Ovary (tissue), 10 donors: ENCODE measurements at places on chromosomes 16 and 17.
A peak's percentile ranks its signal among the peaks of the same experiment; 100 is the strongest.

DNA sequence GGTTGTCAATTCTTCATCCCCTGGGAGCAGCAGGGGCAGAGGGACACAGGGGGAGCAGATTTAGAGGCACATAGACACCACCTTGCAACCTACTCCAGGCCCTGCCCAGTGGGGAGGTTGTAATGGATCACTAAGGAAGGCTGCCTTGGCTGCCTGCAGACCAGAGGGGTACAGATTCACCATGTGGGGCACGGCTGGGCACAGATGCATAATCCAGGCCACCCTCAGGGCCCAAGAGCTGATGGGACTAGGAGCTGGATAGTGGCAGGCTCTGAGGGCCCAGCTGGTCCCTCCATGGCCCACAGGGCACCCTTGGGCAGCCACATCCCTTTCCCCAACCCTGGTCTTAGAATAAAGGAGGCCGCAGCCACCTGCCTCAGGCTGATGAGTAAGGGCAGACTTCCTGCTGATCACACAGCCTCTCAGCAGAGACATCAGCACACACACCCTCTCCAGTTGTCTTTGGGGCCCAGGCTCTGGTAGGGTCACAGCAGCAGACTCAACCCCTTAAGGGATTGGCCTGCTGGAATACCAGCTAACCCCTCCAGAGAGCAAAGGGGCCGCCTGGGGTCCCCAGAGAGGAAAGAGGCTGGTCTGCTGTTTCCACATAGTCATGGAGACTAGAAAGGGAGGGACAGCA, 224.9 kb downstream of the GSG1L start:
- no peak for DNase-seq

DNA sequence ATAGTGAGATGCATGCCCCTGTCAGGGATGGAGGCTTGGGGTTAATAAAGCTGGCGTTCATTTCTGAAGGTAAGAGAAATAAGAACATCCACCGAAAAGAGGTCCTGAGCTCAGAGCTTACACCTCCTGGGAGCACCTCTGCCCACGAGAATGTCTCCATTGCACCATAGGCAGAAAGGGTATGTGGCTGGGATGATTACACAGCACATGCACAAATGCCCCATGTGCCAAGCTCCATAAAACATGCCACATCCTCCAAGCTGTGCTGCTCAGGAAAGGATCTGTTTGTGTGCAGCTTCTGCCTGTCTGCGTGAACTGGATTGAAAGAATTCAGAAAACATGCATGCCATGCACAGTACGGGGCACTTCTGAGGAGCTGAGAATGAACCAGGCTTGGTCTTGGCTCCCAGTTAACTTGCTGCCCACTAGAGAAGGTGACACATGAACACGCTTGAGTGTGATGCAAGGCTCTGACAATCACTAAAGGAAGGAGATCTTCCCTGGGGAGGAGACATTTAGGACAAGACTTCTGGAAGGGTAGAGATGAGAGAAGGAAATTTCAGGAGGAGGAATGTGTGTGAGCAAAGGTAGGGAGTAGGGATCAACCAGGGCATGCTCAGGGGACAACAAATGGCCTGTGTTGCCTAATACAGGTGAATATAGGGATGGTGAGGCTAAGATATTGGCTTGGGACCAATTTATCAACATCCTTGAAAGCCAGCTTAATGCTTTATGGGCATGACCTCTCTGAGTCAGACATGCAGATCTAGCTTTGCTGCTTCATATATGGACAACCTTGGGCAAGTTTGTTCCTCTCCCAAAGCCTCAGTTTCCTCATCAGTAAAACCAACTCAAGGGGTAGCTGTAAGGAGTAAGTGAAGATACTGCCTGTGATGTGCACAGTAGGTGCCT, 32.0 kb upstream of the SMPD3 start:
- DNase-seq, result no peak

DNA sequence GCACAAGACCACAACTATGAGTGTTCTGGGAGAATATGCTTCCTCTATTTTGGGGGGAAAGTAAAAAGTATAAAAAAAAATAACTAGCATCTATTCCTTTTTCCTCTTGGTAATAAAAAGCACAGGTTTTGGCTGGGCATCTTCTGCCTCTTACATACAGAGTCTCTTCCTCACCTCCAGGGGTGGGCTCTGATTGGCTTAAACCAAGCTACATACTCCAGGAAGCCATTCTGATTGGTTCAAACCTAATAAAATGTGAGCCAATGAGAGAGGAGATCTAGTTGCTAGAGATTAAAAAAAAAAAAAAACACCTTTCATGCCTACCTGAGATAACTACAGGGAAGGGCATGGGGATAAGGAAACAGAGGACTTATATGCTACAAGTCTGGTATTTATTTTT, 365.9 kb upstream of the ERCC4 start:
- DNase-seq, result no peak

GRCh38 chr17:29589524-29590410, at the start of gene GIT1:
TSS of gene GIT1 (minus strand) at chr17:29589648. CDS start at chr17:29589378, 270 bp downstream.
- DNase-seq, result peak; percentile 86

- DNase-seq, result no peak
Observed at GRCh38 chr17:15907290-15907689, 37.6 kb upstream of the ADORA2B start.

- DNase-seq, result no peak
Observed at GRCh38 chr17:19730843-19731242, 14.5 kb upstream of the SLC47A2 start.

- DNase-seq, result no peak
Observed at GRCh38 chr17:83174362-83175118, 95.1 kb downstream of the METRNL start.

DNA sequence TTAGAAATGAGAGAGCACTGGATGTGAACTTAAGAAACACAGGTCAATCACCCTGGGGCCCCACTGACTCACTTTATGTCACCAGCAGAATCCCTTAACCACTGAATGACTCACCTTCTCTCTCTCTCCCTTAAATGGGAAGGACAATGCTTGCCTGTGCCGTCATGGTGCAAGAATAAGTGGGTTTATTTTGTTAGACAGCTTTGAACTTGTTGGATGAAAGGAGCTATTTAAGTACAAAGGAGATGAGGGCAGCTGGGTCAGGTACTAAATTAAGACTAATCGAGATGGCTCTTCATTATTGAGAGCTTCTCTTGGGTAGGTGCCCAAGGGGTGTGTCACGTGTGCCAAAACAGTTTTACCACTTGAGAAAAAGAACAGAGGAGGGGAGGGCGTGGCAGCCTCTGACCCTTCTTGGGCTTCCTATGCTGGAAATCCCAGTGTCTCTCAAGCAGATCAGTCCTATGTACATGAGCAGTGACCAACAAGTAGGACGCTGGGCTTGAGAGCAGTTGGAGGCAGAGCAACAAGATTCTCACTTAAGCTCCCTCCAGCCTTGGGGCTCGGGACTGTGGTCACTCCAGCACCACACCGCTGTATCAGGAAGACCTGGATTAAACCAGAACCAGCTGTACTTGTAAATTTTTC, 6.7 kb upstream of the KRT31 start:
- no peak for DNase-seq

- peak; percentile 80 for DNase-seq
Observed at GRCh38 chr17:13601776-13602551, at the start of gene HS3ST3A1. TSS of gene HS3ST3A1 (minus strand) at chr17:13601929. CDS start at chr17:13601129, 800 bp downstream.

DNA sequence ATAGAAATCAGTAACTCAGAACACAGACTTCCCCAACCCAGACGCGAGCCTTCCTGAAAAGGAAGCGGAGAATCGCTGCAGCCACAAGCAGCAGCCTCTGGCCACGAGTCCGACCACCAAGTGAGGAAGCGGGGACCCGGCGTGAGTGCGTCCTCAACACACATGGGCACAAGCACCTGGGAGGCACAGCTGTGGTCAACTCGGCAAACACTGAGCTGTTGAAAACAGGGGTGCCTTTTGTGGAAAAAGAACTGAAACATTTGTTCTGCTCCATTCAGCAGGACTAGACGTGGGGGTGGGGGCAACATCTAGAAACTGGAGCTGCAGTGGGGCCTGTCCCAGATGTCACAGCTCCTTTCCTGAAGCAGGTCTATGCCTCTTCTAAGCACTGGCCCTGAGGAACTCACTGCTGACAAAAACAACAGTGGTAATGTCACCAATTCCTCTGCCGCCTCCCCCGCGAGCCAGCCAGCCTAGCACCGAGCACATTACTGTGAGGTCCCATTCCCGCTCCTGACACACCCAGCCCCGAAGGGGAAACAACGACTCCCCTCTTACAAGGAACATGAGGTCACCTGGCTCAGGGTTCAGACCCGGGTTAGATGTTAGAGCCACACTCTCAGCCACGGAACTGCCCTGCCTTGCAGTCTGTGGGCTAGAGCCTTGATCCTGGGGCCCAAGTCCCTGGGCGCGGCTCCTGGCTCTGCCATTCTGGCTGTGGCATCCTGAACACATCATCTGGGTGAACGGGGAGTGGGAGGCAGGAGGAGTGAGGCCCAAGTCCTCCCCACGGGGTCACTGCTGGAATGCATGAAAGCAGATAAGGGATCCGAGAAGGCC, 29.0 kb downstream of the KDM8 start:
- peak; percentile 34 for DNase-seq

DNA sequence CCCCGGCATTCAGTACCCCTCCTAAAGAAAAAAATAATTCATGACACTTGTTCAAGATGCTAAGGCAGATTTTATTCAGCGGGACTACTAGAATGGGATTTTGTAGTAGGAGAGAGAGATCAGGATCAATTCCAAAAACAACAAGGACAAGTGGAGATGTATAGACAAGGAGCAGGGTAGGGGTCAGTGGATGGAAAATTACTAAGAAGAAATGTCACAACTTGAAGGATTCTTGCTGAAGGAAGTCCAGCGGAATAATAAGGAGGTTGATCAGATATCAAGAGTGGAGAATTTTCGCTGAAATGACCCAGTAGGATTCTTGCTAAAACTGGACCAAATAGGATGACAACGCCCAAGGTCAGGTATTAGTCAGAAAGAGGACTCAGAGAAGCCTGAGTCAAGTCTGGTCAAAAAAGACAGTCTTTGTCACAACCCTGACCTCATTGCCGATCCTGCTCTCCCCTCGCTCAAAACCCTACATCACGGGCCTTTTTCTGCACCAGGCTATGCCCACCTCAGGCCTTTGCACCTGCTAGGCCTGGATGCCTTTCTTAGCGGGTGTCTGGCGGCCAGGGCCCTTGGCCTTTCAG, 36.9 kb downstream of the MMD start:
- DNase-seq, result no peak

DNA sequence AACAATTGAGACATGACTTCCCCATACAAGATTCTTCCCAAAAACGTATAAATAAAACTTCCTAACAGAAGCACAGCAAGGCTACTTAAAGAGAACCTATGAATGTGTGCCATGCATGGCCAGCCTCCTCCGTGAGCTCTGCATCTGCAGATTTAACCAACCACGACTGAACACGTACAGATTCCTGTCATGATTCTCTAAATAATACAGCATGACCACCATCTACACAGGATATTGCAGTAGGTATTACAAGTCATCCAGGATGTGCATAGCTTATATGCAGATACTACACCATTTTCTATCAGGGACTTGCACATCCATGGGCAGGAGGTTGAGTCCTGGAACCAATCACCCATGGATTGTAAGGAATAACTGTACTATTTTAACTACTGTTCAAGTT, 1.4 kb upstream of the QRICH2 start:
- no peak for DNase-seq

DNA sequence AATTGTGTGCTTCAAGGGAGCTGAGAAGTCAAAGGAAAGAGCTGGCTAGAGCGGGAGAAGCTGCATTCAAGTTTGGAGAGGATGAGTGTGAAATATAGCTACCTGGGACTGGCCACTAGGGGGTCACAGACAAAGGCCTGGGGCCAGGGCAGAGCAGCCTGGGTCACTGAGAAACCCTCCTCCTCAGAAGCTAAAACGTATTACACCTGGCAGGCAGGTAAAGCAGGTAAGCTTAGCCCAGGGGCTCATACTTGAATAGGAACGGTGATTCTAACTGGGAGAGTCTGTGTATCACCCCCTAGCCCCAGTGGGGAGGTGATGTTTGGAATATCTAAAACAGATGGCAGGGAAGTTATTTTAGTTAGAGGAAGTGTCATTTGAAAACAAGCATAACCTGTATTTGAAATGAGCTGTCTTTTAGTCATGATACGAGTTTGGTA, 6.8 kb downstream of the KRT37 start:
- no peak for DNase-seq

DNA sequence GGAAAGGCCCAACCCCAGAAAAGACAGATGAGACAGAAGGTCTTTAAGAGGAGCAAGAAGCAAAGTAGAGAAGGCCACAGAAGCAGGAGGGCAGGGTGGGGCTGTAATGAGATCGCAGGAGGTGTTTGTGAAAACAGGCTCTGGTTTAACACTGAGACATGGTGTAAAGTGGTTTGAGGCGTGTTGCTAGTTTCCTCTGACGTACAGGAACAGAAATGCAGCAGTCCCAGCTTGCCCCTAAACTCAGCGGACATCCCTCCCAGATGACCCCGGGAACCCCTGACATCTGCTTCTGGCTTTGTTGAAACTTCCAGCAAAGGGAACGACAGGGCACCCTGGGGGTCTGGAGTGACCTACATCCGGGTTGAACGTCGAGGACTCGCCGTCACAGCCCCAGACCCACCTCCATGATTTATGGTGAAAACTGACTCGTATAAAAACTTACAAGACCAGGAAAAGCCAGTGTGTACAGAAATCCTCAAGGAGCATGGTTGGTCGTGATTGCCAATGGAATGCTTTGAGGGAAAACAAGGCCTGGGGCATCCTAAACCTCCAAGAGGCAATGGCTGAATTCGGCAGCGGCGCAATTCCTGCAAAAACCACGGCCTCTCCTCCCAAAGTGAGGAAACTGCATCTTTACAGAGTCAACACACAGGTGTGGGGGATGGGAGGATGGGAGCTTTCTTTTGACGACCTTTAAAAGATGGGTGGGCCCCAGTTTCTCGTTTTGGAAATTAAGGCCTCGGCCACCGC, 25.8 kb downstream of the LITAF start:
- DNase-seq, result peak; percentile 47

DNA sequence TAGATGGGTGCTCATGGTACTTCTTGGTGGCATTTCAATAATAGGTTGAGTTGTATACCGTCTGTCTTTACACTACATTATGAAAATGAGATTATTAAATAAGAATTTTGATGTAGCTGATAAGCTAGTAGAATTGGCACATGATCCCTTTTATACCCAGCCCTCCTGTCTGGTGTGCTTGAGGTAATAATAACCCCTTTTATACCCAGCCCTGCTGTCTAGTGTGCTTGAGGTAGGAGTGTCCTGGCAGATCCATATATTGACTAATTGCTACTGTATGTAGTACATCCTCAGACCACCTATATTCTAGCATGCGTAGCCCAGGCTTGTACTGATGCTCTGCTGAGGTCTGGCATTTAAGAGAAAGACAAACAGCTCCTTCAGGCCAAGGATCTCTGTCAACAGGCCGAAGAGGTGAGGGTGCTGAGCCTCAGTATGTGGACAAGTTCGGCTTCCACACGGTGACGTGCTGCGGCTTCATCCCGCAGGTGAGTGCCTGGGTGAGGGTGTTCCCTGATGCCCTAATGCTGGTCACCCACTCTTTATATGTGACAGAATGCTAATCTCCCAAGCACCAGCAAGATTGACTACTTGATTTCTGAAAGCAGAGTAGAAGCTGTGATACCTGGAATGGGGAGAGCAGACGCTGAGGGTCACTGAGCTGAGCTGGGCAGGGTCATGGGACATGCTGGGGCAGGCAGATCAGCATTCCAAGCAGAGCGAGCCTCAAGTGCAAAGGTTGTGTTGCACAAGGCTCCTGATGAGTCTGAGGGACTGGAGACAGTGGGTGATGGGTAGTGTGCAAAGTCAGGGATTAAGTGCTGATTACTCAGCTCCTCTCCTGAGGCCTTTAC, 5.7 kb downstream of the FN3K start:
- DNase-seq, result no peak

GRCh38 chr17:76528156-76528527, 9.4 kb downstream of the CYGB start:
- DNase-seq, result peak; percentile 64
